ENCODE measurements at places on chromosomes 3 and 15.

DNA sequence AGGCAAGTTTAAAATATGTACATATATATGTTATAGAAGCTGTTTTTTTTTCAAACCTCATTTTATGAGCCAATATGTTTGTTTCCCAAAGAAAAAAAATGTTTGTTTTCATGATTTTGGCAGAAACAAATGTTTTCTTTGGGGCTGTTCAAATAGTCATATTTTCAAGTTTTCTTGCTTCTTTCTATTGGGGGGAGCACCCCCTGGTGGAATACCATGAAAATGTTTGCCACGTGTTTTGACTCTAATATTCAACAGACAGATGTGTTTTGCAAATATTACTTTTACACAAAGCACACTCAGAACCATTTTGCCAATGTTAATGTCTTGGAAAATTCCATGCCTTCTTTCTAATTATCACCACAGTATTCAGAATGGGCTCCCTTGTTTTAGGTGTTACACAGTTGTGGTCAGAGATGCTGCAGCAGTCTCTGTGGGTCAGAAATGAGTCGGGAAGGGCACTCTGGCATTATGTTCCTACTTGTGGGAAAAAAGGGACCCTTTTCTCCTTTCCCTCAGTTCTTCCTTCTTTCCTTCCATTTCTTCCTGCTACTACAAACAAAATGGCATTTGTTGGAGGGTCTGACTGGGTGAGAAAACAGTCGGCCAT is 817.0 kb downstream of the TUSC7 start:
- DNase-seq = peak; percentile 33

GRCh38 chr3:111248406-111248805 is 176.8 kb downstream of the NECTIN3 start:
- DNase-seq = no peak

- peak; percentile 94 for DNase-seq
Observed at GRCh38 chr3:128278761-128279600, 125.7 kb downstream of the EEFSEC start.

DNA sequence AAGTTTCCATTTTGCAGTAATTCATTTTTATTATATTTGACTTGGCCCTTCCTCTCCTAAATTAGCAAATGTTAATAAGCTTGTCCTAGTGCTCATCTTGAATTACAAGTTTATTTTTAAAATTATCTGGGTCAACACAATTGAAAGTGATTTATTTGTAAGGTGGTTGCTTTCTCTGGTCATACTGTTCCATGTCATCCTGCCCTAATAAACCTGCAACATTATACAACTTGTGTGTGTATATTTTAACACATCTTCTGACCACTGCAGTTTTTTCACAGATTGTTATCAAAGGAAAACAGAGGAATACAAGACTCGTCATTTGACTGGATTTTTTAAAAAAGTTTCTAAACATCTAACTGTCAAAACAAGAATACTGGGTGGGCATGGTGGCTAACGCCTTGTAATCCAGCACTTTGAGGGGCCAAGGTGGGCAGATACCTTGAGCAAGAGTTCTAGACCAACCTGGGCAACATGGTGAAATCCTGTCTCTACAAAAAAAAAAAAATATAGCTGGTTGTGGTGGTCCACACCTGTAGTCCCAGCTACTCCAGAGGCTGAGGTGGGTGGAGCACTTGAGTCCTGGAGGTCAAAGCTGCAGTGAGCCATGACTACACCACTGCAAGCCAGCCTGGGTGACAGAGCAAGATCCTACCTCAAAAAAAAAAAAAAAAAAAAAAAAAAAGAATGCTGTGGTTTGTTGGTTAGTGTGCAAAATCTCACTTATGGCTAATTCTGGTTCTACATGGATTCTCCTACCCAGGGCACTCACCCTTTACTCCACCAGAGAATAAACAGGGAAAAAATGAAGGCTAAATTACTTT is 5.0 kb upstream of the LRRFIP2 start:
- DNase-seq = no peak

DNA sequence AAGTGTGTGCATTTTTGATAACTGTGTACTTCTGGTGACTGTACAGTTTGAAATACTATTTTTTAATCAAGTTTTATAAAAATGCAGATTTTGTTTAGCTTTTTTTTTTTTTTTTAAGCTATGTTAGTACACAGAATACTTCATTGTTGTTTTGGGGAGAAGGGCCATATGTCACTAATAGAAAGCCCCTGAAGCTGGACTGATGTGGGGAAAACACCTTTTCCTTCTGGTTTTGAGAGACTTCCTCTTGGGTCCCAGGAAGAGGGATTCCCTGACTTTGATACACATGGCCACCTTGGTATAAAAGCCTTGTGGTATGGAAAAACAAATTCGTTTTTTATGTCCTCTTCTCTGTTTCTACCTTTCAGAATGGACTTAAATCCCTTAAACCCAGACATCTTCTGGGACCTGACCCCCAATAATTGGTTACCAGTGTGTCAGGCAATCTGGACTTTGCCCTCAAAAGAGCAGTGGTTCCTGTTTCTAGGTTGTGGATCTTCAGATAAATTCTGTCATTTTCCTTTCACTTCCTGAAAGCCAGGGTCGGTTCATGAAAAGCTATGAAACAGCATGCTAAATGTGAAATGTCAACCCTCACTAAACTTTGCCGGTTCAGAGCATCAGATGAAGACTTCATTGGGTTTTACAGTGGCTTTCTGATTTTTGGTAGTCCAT is 31.1 kb upstream of the BLOC1S6 start:
- DNase-seq = no peak

DNA sequence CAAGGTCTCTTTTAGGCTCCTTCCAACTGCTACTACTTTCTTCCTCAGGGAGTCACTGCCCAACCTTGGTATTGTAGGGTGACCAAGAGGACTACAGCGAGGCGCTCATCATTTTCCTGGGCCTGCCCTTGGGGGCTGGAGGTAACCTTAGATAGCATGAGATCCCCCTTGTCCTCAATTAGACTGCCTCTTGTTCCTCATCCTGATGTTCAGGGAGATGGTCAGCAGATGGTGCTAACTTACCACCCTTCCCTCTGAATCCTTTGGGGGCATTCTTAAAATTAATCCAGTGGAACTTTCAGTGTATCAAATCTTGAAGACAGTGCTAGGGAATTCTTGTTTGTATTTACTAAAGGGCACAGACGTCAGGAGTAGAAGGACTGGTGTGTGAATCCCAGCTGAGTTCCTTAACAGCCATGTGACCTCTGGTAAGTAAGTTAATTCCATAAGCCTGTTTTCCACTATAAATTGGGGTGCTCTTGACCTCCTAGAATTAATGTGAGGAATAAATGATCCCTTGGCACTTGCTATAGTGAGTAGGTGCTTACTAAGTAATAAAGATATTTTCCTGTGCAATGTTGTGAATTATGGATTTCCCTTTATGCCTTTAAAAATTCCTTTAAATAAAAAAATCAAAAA is 4.1 kb upstream of the CLPX start:
- peak; percentile 50 for DNase-seq

DNA sequence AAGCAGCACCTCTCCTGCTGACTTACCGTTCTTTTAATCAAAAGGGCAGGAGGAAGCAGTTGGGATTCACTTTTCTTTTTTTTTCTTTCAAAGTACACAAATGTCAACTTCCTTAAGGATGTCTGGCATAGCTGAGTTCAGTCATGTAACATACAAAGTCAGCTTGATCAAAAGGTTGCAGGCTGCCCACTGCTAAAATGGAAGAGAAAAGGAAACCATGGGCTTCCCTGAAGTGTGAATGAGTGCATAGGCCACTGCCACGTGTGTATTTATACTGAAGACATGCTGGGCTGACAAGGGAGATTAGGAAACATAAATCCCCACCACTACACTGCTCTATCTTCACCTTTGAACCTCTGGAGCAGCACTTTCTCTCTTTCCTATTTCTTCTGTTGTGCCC is 312.5 kb downstream of the TIGIT start:
- no peak for DNase-seq

All from BE2C (cell line).